ENCODE measurements at places on chromosomes 6 and 20.

GRCh38 chr6:124056407-124057334 is 253.0 kb downstream of the NKAIN2 start:
- no peak for DNase-seq

DNA sequence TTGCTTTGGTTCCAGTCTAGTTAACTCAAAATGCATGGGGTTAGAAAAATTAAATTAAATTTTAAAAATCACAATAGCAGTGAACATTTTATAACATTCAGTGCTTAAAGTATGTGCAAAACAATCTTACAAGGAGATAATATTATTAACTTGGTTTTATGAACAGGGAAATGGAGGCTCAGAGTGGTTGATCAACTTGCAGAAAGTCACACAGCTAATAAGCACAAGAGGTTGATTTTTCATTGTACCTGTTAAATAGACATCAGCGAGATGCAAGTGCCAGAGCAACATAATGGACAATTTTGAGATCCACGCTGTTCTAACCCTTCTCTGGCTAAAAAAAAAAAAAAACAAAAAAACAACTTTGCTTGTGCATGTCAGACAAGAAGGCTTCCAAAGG is 219.8 kb downstream of the TSHZ2 start:
- no peak for DNase-seq

DNA sequence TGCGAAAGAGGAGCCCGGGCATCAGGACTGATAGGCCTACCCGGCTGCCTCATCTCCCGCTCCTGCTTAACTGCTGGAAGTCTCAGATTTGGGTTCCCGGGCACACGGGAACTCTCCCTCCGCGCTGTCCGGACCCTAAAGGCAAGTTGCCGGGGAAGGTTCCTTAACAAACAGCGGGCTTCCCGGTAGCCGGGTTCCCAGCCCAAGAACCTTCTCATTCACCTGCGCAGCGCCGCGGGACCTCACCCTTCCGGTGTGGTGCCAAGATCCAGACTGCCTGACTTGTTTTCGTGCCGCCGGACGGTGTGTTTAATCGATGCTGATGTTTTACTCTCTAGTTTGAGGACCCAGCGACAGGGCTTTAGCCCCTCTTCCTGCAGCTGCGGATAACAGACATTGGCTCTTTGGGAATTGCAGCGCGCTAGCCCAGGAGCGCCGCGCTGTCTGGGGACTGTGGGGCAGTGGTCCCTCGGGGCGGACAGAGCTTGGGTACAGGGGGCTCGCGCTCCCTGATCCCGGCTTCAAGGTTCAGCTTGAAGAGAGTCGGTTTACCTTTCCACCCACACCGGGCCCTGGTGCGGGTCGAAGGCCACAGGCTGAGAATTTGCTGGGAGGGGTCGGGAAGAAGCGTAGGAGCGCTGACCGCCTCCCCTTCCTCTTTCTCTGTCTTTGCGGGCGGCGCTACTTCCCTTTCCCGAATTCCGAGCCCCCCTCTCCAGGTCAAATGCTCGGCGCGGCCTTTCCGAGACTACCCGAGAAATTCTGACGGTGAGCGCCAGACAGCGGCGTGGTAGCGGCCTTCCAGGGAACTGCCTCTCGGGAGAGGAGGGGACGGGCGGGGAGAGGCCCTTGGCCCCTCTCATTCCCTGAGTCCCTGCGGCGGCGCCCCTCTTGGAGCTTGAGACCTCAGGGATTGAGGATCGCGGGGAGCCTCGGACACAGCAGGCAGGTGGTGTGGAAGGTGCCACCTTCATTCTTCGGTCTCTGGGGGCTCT is 17.2 kb downstream of the ABT1 start:
- DNase-seq: no peak

DNA sequence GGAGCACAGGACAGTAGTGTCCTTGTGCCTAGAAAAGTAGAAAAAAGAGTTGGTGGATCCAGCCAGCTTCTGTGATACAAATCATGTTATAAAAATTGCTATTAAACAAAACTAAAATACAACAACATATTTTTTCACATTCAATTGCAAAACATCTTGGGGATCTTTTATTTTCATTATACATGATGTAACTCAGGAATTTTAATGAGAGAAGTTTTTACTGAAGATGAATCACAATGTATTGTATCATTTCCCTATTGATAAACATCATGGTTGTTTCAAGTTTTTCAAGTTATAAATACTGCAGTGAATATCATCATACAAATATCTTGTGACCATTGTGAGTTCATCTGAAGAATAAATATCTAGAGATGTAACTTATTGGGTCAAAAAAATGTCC is 608.0 kb downstream of the PHF3 start:
- no peak for DNase-seq

GRCh38 chr6:2245877-2246863 is 765 bp upstream of the GMDS start:
- peak; percentile 54 for DNase-seq

DNA sequence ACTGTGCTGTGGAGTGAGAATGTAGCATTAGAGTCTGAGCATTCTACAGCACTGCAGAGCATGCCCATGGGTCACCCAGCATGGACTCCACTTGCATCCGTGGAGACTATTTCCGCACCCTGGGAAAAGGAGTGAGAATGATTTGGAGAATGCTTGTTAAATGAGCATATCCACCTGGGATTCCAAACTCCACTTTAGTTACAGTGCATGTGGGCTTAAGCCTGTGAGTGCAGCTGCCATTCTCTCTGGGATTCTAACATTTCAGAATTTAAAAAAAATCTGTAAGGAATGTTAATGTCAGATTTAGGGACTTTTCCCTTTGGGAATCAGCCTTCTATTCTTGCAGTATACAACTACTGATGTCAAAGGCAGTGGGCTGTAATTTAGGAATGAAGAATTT is 33.4 kb downstream of the KIF25 start:
- no peak for DNase-seq

- DNase-seq: peak; percentile 7
Observed at GRCh38 chr6:99458319-99458718, 33.2 kb upstream of the PNISR start.

DNA sequence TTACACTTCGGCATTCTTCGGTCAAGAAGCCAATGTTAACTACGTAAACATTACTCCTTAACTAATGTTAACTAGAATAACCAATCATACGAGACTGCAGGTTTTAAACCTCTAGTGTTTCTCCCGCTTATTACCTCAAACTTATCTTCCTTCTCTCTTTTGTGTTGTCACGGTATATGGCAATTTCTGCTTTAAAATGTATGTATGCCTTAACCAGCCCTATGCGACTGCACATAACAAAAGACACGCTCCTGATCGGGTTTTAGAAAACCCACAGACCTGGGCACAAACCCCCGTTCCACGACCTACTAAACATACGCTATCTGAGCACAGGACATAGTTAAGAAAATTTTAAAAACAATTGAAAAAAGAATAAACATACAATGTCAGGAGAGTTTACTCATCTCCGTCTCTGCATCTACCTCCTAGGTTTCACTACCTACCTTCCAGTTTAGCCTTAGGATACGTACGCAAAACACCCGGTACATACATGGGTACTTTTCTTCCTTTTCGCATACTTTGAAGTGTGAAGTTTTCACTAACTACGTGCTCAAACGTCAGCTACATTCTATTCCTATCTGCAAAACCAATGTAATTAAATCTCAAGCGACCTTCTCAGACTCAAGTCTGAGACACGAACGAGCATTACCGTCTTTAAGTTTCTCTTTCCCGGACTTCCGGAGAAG is 1.1 kb downstream of the CD164 start:
- no peak for DNase-seq

- DNase-seq: no peak
Observed at GRCh38 chr6:15751721-15752350, 89.0 kb upstream of the DTNBP1 start.

GRCh38 chr20:52748990-52749389 is 223.2 kb upstream of the TSHZ2 start:
- no peak for DNase-seq

DNA sequence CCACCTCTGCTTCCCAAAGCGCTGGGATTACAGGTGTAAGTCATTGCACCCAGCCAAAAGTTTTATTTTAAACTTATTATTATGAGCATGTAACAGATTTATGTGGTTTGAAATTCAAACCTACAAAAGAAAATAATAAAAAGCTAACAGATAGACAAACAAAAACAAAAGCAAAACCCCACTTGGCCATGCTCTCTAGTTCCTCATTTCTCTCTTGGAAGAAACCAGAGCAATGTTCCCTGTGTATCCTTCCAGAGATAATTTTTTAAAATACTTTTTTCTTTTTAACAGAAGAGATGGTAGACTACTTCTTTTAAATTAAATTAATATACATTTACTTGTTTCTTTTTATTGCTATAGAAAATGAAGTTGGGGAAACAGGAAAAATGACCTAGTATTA is 28.0 kb upstream of the SLC17A3 start:
- DNase-seq: no peak

DNA sequence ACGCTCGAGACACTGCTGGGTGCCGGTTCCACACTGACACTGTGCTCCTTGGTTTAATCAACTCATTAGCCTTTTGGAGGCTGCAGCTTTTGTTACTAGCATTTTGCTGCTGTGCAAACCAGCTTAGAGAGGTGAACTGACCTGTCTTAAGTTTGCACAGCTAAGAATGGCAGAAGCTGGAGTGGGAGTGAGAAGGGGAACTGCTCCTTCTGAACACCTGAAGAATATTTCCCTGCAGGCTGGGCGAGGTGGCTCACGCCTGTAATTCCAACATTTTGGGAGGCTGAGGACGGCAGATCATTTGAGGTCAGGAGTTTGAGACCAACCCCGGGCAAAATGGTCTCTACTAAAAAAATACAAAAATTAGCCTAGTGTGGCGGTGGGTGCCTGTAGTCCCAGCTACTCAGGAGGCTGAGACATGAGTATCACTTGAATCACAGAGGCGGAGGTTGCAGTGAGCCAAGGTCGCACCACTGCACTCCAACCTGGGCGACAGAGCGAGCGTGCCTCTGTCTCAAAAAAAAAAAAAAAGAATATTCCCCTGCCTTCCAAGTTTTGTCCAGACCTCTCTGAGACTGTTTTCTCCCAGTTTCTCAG is 5.0 kb downstream of the CEBPB start:
- DNase-seq: no peak

DNA sequence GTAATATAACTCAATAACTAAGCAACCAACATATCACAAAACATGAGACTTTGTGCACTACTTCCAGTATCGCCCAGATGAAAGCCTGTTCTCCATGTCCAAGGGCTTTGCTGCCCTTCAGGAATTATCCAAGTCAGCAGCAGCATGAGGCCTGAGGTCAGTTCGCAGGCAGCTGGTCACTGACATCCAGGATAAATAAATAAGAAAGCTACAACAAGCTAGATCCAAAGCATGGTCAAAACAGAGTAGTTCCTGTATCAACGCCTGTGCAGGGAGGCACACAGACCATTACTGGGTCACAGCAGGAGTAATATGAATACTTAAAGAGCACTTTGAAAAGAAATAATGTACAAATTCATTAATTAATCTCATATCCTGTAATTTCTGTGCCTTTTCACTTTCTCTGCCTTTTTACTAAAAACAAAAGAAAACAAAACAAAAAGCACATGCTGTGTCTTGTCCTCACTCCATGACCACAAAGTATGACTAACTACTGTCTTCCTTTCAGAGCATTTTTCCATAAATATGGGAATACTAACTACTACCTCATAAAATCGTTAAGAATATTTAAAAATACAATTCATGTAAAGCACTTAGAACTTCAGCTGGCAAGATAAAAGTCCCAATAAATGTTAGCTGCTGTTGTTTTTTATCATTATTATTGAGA is 374.9 kb upstream of the IRAK1BP1 start:
- DNase-seq: no peak

DNA sequence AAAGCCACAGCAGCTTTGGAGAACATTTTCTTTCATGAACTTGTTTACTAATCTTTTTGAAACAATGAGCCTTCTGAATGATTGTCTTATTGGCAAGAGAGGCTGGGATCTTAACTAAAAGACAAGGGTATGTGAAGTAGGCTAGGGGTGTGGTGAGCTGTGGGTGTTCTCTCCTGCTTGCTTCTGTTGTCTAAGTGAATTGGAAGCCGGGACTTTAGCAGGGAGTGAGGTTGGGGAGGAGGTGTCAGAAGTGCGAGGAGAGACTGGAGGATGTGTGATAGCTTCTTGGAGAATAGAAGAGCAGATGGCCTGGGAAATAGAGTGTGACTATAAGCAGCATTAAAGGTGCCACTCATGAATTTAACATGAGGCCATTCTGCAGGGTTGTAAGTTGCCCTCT is 562.8 kb downstream of the UTRN start:
- DNase-seq: no peak

DNA sequence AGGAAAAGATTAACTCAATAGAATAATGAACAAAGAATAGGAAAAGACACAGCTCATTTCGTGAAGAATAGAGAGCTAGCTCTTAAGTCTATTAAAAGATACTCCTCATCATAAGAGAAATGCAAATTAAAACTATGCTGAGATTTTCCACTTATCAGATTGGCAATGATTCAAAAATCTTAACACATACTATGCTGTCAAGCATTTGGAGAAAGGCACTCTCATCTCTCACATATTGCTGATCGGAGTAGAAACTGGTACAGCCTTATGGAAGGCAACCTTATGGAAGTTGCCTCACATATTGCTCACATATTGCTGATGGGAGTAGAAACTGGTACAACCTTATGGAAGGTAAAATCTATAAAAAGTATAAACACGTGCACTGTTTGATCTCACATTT is 21.4 kb upstream of the PLAGL1 start:
- no peak for DNase-seq

GRCh38 chr20:5033566-5033965 is 32.3 kb upstream of the SLC23A2 start:
- no peak for DNase-seq

DNA sequence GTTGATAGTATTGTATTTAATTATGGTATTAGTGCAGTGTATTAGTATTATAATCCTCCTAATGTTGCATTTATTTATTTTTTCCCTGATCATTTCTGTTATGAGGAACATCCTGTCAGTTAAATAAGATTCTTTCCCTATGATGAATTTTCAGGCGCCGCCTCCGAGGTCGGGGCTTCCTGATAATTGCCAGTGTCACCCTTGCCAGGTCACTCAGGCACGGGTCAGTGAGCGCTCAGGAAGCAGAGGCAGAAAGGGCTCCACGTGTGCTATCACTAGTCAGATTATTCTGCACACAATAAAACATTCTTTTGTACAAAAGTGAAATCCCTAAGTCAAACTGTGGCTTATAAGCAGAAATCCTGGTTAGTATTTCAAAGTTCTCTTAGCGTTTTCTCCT is 64.8 kb downstream of the TSHZ2 start:
- DNase-seq: no peak

DNA sequence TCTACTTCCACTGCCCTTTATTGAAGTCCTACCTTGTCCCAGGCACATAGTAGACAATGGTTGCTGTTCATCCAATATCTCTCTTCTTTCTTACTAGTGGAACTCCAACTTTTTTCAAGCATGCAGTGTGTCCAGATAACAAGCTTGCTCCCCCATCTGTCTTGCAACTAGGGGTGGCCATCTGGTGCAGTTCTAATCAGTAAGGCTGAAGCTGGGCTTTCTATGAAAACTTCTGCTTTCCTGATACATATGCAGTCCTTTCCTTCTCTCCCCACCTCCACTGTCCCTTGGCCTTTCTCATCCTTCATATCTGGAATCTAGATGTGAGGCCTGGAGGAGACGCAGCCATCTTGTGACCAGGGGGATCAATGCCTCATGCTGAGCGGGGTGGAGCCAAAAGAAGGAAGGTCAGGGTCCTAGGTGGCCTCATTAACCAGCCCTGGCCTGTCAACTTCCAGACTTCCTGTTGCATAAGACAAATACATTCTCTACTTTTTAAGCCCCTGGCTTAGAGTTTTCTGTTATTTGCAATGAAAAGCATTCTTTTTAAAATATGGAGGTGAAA is 59.6 kb upstream of the ZFP64 start:
- no peak for DNase-seq

- no peak for DNase-seq
Observed at GRCh38 chr20:24236201-24236600, 233.2 kb upstream of the SYNDIG1 start.

All from keratinocyte (primary cell).